ENCODE measurements at places on chromosomes 7 and 10.

DNA sequence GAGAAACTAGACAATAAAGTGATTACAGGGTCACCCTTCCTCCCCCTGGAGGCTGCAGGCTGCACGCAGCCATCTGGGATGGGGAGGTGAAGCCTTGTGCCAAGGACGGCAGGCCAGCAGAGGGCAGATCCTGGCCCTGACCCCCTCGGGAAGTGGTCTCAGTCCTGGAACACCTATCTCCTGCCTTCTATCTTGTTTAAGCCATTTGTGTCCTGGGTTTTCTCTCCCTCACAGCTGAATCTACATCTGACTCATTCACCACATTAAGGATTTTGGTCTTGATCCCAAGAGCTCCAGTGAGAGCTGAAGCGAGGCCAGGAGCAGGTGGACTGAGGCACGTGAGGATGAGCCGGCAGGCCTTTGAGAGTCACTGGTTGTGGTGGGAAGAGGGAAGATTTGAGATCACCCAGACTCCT lies 16.4 kb upstream of the PARP12 start:
- DNase-seq = no peak

GRCh38 chr7:131544449-131545301 lies 11.8 kb downstream of the PODXL start:
- DNase-seq = no peak

DNA sequence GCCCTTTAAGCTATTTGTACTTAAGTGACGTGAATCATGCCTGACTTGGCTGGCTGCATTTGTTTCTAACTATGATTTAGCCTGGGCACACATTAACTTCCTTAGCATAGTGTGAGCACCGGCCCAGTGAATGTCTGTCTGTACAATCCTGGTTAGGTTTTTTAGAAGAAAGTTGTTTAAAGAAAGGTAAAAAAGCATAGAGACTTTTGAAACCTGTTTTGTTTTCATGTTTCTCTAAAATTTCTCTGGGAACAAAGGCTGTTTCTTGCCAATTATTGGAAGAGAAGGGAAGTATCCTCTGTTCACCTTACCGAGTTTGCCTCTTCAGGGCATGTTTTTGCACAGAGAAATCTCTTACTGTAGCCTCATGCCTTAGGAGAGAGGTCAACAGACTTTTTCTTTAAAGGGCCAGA lies 42.9 kb upstream of the MET start:
- no peak for DNase-seq

- DNase-seq = no peak
Measured at GRCh38 chr10:92523639-92524038, 50.3 kb downstream of the IDE start.

DNA sequence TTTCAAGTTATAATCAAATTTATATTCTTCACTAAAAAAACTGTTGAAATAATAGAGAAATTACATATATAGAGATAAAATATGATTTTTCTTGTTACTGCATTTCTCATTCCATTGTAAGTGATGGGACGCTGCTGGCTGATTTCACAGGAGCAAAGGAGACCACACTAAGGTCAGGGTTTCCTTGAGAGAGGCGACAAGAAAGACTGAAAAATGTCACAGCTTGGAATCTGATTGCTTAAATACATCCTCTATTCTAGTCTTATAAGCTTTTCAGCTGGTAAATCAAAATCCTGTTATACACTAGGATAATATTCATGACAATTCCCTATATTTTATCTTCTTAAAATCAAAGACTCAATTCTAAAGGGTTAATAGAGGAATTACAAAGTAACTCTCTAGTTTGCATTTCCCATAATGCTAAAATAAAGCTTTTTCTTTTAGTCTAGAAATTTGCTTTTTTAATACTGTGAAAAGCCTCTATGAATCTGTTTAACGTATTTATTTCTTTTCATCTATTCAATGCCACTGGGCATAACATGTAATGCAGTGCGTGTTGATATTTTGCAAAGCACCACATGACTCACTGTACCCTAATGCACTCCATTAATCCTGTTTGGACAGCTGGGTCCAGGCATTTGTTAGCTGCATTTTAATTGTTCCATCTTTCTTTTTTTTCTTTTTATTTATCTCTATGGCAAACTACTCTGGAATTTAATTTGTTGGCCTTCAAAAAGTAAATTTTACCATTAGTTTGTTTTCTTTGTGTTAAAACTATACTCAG lies 81.7 kb downstream of the RNF32 start:
- no peak for DNase-seq

- no peak for DNase-seq
Measured at GRCh38 chr7:116610210-116610609, 61.8 kb upstream of the MET start.

- no peak for DNase-seq
Measured at GRCh38 chr7:17434841-17435692, 136.6 kb downstream of the AHR start.

GRCh38 chr10:65570143-65571010 lies 1355.5 kb upstream of the LRRTM3 start:
- DNase-seq = no peak

- DNase-seq = no peak
Measured at GRCh38 chr10:106661767-106662140, 502.8 kb downstream of the SORCS1 start.

DNA sequence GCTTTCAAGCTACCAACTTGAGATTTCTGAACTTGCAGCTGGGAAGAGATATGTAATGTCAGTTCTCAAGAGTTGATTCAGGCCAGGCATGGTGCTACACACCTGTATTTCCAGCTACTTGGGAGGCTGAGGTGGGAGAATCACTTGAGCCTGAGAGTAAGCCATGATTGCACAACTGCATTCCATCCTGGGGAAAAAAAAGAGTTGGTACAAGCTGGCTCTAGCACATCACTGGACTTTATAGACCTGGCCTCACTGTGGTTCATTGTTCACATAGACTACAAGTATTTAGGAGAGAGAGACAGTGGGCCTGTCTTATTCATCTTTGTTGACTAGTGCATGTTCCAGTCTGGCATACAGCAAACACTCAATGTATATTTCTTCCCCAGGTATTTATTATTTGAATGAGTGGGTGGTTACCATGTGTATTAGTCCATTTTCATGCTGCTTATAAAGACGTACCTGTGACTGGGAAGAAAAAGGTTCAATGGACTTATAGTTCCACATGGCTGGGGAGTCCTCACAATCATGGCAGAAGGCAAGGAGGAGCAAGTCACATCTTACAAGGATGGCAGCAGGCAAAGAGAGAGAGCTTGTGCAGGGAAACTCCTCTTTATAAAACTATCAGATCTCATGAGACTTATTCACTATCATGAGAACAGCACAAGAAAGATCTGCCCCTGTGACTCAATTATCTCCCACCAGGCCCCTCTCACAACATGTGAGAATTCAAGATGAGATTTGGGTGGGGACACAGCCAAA lies 176.5 kb downstream of the PFKFB3 start:
- no peak for DNase-seq

GRCh38 chr7:39720586-39720985 lies 97.2 kb downstream of the RALA start:
- DNase-seq = no peak

DNA sequence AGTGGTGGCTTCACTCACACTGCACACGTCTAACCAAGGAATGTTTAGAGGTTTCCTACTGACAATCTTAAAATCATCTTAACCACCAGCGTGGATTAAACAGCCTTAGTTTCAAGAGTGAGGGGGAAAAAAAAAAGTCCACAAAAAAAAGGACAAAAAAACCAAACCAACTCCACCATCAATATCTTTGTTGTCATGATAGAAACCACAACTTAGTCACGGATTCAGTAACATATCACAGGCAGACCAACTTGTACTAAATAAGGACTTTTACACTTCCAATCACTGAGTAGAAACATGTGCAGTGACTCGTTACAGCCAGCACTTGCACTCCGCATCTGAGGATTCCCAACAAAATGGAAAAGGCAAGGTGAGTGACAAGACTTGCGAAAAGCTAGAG lies 46.5 kb downstream of the FAM171A1 start:
- no peak for DNase-seq

DNA sequence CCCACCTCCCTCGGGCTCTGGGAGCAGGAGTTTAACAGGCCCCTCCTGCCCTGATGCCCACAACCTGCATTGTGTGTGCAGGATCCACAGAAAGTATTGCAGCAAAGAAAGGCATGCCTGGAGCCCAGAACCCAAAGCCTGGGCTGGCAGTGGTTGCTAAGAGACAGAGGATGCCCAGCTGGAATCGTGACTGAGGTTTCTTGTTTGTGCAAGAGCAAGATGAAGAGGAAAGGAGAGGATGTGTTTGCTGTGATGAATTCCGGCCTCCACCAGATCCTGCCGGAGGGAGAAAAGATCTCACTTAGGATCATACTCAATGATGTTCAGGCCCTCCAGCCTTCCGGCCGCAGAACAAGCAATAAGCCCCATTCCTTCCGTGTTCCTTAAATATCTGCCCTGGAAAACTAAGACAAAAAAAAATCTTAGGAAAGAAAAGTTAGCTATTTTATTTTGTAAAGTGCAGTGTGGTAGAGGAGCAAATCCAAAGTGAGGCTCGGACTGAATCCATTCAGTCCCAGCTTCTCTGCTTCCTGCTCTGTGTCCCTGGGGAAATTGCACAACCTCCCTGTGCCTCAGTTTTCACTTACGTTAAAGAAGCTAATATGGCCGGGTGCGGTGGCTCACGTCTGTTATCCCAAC lies 57.1 kb downstream of the SLIT1 start:
- DNase-seq = no peak

GRCh38 chr7:41813286-41813685 lies 110.4 kb upstream of the INHBA start:
- no peak for DNase-seq

DNA sequence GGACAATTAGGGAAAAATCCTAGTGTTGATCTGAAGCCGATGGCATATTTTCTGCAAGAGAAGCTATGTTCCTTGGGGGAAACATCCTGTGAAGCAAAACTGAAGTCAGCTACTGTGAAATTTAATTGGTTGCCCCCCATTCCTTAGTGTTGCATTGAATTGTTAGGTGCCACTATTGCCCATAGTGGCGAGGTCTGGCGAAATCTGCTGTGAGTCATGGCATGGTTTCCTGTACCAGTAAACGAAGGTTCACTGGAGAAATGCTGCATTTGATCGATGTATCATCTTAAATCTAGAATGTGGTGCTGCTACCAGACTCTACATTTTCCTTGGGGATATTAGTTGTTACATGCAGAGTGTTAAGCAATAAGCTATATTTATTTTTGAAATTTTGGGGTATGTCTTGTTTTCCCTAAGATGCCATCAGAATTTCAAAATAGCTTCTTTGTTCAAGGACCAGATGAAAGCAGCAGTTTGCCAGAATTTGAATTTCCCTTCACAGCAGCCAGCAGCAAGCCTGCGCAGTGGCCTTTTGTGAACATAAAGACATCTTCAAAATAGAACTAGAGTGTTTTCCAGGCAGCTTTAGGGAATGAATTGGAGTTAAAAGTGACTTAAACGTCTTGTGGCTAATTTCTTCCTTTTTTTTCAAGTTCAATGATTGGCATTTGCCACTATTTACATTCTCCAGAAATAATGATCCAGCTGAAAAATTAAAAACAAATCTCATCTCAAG lies 348.6 kb upstream of the COBL start:
- no peak for DNase-seq

- no peak for DNase-seq
Measured at GRCh38 chr10:22581461-22581860, 132.9 kb downstream of the PIP4K2A start.

GRCh38 chr7:7738622-7739021 lies 20.2 kb upstream of the RPA3 start:
- no peak for DNase-seq

DNA sequence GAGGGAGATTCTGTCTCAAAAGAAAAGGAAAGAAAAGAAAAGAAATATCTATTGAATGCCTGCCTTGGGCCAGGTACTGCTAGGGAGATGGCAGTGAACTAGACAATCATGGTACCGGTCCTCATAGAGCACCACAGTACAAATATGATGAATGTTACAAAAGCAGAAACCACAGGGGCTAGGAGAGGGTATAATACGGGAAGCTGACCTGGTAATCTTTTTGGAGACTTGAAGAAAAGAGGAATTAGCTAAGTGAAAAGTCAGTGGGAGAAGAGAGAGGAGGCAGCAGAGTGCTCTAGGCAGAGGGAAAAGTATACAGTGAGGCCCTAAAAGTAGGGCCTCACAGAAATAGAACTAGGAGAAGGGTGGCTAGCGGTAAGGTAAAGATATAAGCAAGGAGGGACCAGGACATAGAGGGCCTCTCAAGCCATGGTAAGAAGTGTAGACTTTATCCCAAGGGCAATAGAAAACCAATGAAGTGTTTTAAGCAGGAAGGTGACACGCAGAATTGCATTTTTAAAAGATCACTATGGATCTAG lies 42.8 kb upstream of the WNT8B start:
- no peak for DNase-seq

DNA sequence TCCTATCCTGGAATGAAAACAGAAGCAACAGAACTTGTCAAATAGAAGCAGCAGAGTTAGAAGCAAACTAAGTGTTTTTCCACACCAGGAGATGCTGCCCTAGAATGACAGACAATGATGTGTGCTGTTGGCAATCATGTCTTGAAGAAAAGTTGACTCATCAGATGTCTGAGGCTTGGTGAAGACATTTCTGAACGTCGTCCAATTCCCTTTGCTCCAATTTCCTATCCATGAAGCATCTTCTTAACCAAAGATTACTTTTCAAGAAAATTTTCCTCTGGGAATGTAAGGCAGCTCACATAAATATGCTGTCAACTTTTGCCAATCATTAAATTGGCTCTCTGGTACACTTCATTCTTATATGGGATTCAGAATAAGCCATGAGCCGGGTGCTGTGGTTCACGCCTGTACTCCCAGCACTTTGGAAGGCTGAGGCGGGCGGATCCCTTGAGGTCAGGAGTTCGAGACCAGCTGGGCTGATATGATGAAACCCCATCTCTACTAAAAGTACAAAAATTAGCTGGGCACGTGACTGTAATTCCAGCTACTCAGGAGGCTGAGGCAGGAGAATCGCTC lies 34.6 kb downstream of the MALSU1 start:
- no peak for DNase-seq

- no peak for DNase-seq
Measured at GRCh38 chr10:24989867-24990266, 26.1 kb downstream of the ENKUR start.

DNA sequence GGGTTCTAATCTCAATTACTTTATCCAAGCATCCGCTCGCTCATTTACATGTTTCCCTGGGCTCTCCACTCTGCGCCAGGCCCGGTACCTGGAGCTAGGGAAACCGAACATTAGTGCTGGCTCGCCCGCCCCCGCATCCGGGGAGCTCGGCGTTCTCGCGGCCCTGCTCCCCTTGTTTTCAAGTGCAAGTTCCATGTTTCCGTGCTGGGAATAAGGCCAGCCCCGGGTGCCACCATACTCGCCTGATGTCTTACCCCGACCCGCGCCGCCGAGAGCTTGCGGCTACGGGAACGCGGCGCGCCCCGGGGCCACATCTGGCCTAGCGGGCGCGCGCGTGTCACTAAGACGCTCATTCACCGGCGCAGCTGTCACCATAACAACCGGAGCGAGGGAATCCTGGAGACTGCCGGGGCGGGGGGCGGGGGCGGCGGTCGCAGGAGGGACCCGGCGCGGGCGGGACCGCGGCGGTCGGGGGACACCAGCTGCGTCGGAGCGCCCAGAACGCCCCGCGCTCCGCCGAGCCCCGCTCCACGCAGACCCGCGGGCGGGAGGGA lies at the start of gene NEURL1:
Gene NEURL1, plus strand, starts transcription at position 344 of the 554 bp plus-strand sequence. CDS start 683 bp downstream, outside the sequence.
- no peak for DNase-seq

GRCh38 chr7:157977717-157978496 lies 609.7 kb downstream of the PTPRN2 start:
- no peak for DNase-seq

- DNase-seq = no peak
Measured at GRCh38 chr7:142440906-142441411, 183.1 kb upstream of the PRSS58 start.

- DNase-seq = no peak
Measured at GRCh38 chr10:74083304-74083703, 67.3 kb downstream of the AP3M1 start.

GRCh38 chr7:106216923-106217542 lies 67.8 kb downstream of the NAMPT start:
- DNase-seq = no peak
